ENCODE measurements at places on chromosomes 3 and 15.

DNA sequence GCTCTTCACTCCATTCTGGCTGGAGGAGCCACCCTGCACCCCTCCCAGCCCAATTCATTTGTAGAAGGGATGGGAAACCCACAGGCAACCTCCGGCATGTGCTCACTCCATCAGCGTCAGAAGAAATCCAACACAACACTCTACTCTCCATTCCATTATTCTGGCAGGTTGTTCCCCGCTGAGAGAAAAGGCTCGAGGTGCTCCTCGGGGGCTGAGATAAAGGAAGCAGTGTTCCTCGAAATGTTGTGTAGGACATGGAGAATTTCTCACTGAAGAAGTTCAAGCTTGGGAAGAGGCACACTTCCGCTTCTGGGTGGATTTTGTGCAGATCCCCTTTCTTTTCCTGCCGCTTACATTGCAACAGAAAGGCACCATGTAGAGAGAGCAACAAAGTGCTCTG, 355.0 kb upstream of the CFAP20DC start:
- DNase-seq = no peak

DNA sequence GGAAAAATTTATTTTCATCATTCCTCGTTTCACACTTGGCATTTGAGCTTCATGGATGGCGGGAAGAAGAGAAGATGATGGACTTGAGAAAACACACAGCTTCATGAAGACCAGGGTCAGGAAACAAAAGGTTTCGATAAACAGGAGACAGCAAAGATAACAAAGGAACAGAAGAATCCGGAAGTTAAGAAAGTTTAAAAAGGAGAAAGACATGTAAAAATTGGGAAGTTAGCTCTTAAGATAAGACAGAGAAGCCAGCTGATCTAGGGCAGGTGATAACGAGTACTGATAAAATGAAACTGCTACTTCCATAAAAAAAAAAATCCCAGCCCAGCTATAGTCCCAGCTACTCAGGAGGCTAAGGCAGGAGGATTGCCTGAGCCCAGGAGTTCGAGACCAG, 23.9 kb downstream of the IL5RA start:
- no peak for DNase-seq

GRCh38 chr3:98025392-98025945, 9.6 kb downstream of the GABRR3 start:
- DNase-seq = no peak

GRCh38 chr3:150458001-150458400, 49.9 kb downstream of the TSC22D2 start:
- no peak for DNase-seq

DNA sequence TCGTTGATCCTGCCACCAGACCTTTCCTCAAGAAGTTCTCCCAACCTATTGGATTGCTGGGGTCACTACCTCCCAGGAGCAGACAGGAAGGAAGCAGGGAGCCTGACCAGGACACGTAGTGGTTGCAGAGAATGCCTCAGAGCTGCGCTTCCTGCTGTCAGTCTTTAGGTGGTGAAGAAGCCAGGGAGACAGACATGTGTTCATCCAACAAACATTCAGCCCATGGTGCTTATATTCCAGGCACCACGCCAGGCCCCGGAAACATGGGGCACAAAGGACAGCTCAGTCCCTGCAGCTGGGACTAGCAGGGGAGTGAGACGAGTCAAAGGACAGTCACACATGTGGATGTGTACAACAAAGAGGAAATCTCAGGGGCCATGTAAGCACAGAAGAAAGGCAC, 26.0 kb upstream of the CORO2B start:
- no peak for DNase-seq

DNA sequence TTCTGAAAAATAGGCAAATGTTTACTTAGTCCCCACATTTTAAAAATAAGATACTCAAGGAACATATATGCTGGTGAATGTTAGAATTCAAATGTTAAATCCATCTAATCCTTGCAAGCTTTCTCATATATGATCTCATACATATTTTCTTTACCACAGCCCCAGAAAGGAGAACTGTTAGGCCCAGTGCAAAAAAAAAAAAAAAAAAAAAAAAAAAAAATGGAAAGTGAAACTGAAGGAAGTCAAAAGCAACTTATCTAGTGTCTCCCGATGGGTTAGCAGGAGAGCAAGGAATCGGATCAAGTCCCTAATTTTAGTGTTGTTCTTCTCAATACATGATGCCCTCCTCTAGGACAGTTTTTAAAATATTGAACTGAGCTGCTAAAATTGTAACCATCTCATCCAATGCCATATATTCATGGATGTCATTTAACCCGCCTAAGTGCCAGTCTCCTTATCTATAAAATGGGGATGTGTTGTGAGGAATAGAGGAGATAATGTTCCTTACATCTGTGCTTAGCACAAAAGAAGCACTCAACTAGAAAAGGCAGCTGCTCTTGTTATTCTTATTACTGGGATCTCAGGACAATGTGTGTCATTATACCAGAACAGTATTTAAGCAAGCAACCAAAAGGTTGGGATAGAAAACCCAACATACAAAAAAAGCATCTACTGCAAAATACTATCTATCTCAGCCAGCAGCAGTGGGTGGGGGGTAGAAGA, 279.7 kb downstream of the MAGI1 start:
- DNase-seq = no peak

DNA sequence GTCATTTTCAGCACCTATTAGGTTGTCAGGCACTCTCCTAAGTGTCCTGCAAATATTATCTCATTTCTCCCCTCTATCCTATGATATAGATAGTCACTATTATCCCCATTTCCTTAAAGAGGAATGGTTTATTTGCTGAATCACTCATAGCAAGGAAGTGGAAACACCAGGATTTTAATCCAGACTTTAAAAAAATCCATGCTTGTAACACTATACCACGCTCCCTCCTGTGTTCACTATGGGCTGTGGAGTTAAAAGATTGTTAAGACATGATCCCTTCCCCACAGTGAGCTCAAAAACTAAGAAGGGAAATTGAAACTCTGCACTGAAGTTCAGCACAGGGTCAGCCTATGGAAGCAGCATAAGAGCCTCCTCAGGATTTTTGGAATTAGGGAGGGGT, 60.2 kb downstream of the TMEM39A start:
- no peak for DNase-seq

DNA sequence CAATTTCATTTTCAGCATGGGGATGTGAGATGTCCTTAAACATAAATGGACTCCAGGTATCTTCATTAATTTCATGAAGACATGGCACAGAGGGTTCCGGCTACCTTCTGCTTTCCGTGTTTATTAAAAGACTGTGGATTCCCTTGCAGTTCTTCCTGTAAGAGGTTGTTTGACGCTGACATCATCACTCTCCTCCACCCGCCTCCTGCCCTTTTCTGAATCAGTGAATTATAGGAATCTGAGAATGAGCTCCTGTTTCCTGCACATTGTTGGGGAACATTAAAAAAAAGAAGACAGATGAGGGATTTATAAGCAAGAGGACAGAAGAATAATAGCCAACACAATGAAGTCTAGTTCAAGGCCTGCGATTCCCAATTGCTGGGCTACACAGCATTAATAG, 191.3 kb downstream of the LPP start:
- no peak for DNase-seq

GRCh38 chr3:60301142-60301541, 950.1 kb downstream of the FHIT start:
- no peak for DNase-seq

- no peak for DNase-seq
Observed at GRCh38 chr15:68676011-68676605, 97.3 kb downstream of the CORO2B start.

DNA sequence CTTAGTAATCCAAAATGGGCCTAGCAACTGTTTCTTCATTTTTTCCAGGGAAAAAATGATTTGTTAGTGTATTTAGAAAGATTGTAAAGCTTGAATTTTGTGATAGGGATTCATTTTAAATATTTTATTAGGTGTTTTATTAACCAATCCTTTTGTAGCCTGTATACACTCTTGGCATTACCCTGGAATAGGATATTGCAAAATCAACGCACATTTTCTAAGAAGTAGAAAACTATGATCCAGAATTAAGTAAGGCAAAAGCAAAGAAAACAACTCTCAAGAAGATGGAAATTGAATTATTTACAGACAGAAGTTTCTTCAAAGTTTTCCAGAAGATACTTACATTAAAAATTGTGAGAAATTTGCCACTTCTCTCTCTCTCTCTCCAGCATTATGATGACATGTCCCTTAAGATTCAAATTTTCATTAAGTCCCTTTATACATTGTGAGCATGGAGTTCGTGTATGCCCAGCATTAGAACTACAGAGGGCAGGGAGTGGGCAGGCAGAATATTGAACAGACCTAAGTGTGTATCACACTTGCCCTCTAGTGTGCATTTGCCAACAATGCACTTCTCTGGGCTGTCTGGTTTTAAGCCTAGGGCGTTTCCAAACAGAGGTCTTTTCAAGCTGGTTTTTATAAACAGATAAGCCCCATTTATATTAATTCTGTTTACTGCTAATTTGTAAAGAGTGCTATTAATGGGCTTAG, 28.5 kb upstream of the CMSS1 start:
- DNase-seq = no peak

DNA sequence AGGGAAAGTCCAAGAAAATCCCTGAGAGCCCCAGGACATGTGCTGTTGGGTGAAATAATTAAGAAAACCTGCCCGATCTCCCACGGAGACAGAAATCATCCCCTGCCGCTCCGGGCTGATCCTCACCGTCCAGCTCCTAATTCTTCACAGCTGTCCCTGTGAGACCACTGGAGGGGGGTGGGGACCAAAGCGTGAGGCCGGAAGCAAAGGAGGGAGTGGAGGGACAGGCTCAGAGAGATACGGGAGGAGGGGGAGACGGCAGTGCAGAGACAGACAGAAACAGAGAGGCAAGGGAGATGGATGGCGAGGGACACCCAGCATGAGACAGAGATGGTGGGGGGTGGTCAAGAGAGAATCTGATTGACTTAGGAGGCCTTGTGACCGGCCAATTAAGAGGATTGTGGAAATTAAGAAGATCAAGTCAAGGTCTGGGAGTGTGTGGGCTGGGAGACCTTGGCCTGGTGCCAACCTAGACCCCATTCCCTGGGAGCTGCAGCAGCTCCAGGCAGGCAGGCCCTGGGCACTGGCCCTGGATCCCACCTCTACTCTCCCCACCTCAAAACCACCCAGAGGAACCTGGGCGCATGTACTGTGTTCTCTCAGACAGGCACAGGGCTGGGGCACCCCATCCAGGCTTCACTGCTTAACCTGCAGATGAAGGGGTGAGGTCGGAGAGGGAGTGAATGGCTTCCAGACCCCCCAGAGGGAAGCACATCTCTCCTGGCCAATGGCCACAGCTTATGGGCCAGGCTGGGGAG, 113.2 kb upstream of the ALDH1A3 start:
- no peak for DNase-seq

DNA sequence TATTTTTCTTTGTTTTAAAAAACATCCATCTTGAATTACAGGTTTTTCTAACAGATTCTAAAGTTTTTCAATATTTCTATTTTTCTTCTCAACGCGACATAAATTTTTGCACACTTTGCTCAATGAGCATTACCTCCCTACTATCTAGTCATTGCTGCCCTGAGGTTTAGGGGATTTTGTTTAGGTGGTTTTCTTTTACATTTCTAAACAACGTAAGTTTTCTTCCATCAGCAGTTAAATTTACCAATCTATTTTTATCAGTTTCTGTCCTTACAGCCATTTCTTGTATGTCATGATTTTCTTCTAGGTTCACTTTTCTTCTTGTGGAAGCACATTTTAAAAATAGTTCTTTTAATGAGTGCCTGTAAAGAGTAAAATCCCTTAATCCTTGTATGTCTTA, 49.2 kb upstream of the CCR2 start:
- no peak for DNase-seq

DNA sequence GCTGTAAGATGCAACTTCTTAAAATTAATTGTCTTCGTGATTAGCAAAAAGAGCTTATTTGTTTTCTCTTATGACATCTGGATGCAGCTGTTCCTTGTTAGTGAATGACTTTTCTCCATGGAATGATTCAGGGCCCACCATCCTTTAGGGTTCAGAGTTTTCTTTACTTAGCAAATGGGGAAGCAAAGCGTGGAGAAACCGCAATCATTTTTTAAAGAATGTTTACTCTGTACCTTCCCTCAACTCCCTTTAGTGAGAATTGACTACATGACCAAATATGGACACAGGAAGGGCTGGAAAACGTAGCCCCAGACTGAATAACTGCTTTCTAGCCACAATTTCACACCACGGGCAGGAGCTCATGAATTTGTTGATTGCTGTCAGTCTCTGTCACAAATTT, 130.1 kb downstream of the EDEM1 start:
- DNase-seq = no peak

- no peak for DNase-seq
Observed at GRCh38 chr3:50620420-50620819, 3.5 kb downstream of the MAPKAPK3 start.

All from stimulated activated CD4-positive, alpha-beta T cell treated with anti-CD3 and anti-CD28 coated beads, Interleukin-4, amount 100 ng/mL, for 4 hours (primary cell).